Stimulated activated naive CD4-positive, alpha-beta T cell treated with Interleukin-2 at 50 U/mL for 16 hours (primary cell): ENCODE measurements at places on chromosomes 16 and 17.

- DNase-seq: no peak
These were observed 43.3 kb upstream of the ATP2A3 start for GRCh38 chr17:4007346-4008081.

- no peak for DNase-seq
These were observed 201.2 kb downstream of the C16orf78 start for GRCh38 chr16:49574826-49575225.

- peak; percentile 81 for DNase-seq
These were observed 672 bp upstream of the ALKBH5 start for GRCh38 chr17:18182978-18183333.

- DNase-seq: no peak
These were observed 12.5 kb upstream of the ERCC4 start for GRCh38 chr16:13907431-13907830.

DNA sequence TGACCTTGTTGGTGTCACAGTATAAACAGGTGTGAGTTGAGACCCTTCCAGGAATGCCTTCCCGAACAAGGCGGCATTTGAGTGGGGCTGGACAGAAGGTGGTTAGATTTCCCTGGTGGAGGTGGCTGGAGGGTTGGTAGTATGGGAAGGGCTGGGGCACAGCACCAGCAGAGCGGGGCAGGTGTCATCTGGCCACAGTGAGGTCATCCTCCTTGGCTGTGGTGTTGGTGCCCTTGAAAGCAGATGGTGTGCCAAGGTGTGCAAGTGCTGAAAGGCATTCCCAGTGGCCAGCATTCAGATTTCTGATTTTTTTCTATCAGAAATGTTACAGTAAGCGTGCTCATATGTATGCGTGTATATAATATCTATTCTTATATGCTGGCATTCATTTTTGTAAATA lies 126.6 kb downstream of the LAT start:
- DNase-seq: no peak

GRCh38 chr17:78450696-78451345 lies 72.4 kb downstream of the PGS1 start:
- no peak for DNase-seq

- peak; percentile 41 for DNase-seq
These were observed 14.2 kb downstream of the SNX20 start for GRCh38 chr16:50666658-50667496.

GRCh38 chr16:72172105-72173034 lies at the start of gene PMFBP1:
Gene PMFBP1, minus strand, starts transcription at chr16:72172155. Its CDS starts 947 bp downstream, at chr16:72171208.
- DNase-seq: no peak

- no peak for DNase-seq
These were observed 2.3 kb upstream of the TPPP3 start for GRCh38 chr16:67395458-67396158.

DNA sequence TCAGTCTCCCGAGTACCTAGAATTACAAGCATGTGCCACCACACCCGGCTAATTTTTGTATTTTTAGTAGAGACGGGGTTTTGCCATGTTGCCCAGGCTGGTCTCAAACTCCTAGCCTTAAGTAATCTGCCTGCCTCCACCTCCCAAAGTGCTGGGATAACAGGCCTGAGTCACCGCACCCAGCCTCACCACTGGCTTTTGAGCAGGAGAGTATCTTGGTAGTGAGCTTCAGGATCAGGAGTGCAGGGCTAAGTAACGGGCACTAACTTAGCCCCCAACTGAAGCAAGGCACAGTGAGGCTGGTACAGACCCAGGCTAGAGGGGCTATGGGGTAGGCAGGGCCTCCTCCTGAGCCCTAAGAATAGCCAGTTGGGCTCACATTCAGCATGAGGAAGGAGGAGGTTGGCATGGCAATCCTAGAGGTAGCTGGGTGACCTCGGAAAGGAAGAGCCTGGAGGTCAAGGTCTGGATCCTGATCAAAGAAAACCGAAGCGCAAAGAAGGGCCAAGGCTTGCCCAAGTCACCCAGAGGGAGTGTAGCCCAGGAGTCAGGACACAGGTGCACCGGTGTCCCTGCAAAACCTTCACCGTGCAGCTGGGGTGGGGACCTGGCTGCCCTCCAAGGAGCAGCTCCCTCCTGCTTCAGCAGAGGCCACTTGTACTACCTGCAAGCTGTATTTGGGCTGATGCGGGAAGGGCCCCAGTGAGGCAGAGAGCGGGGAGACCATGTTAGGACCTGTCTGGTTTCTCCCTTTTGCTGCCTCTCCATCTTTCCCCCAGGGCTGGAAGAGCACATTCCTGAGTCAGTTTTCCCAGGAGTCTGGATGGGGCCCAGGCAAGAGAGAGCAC lies 1.3 kb upstream of the ADGRG5 start:
- no peak for DNase-seq

- no peak for DNase-seq
These were observed 68.1 kb upstream of the TRAP1 start for GRCh38 chr16:3785413-3785812.
